ENCODE measurements at places on chromosomes 6 and 20.

DNA sequence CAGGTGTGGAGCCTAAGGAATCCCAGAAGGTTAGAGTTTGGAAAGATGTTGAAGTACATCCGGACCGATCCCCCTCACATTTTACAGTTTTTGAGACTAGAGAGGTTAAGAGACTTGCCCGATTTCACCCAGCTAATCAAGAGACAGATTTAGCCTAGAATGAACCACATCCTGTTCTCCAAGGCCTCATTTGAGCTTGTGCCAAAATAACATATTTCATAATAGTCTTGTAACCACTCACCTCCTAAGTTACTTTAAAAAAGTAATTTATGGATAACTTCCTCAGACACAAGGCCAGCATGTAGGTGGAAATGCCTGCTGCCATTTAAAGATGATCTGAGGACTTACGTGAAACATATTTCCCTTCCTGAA lies 39.8 kb upstream of the ARHGAP18 start:
- peak; percentile 70 for DNase-seq

- DNase-seq: no peak
Observed at GRCh38 chr6:145380186-145380585, 355.1 kb downstream of the EPM2A start.

DNA sequence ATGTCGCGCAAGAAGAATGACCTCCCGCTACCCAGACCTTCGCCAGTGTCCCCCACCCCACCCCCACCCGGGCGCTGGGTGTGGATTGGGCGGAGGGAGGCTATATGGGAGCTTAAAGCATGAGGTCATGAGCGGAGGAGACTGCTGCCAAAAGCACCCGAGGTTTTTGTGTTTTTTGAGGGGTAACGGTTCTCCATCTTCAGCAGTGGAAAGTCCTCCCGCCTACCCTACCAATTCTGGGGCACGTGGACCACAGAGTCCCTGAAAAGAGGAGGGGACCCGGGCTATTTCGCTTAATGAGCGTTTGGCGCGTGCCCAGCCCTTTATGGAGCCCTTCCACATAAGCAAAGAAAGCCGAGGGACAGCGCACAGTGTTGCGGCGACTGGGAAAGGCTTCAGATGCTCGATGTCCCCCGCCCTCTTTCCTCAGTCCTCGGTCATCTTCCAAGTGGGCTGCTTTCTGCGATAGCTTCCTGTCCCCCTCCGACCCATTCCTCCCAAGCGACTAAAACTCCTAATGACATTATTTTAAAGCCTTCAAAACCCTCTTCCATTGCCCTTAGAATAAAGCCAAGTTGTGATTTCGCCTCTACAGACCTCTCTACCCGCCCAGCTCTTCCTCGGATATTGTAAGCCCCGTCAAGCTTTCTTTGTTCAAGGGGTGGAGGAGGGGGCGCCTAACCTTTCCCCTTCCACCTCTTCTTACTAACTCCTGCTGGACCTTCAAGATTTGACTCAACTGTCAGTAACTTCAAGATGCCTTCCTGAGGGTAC lies 2.1 kb upstream of the TRERF1 start:
- DNase-seq: no peak

DNA sequence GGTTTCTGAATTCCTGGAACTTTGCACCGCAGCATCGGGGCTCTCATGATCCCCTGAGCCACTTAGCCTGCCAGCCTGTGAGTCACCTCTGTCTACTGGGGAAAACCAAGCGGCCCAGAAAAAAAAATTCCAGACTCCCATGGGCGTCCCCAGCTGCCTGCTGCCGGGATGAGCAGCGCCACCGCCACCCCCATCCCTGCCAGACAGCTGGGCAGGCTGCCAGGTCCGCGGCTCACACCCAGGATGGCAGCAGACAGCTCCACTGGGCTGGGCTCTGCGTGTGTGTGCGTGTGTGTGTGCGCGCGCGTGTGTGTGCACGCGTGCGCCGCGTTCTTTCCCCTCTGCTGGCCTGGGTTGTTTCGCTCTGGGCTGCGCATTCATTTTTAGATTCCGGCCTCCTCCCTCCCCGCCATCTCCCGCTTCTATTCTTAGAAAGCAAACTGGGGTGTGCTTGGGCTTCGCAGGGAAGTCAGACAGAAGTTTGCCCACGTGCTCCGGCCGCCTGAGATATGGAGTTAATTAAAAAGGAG lies 38.9 kb upstream of the PMEPA1 start:
- DNase-seq: peak; percentile 43

DNA sequence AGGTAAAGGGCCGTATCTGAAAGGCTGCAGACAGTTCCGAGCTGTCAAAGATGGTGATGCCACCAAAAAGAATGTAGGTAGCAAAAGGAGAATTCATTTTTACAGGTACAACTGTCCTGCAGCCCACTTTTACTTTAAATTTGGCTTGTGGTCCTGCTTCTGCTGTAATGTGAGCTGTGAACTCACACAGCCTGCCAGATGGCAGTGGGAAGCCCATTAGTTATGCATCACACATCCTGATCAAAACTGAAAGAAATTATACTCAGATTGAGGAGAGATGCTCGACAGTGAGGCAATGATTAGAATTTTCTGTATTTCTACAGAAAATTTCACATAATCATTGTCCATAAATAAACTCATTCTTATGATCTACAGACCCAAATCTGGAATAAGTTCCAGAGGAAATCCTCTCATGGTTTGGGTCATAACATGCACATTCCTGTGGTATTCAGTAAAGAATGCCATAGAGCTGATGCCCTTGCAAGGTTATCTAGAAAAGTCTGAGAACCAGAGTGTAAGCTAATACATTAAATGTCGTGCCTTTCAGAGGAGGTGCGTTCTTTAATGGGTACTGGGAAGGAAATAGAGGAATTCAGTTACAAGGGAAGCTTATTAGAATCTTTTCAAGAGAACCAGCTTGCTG lies 23.9 kb upstream of the E2F3 start:
- DNase-seq: no peak

DNA sequence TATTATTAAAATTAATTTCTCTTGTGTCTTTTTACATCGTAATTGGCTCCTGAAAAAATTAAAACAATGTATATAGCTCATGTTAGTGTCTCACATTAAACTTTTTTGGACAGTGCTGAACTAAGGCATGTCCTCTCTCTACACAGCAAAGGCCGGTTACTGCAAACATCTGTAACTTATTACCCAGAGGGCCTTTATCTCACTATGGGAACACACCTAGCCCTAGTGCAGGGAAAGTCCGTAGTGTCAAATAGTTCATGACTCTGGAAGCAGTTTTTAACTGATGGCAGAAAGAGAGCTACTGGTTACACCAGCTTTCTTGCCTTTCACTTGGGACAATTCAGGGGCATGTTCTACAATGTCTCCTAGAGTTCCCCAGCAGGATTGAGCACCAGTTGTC lies 82.2 kb downstream of the PAK5 start:
- DNase-seq: no peak

Measured in CD4-positive, alpha-beta T cell treated with Interleukin-4 for 4 hours (primary cell).